H7 (cell line): ENCODE measurements at places on chromosomes 6 and 20. TPM values are rescaled to one million over a fixed set of nuclear protein-coding genes. Genes with fewer than 3 reads are reported as not detected.
A peak's percentile ranks its signal among the peaks of the same experiment; 100 is the strongest.

GRCh38 chr6:22394691-22395090 is 97.9 kb upstream of the PRL start:
- DNase-seq, result no peak

Gene RAET1L
- total RNA-seq, result not detected in 2 replicates

DNA sequence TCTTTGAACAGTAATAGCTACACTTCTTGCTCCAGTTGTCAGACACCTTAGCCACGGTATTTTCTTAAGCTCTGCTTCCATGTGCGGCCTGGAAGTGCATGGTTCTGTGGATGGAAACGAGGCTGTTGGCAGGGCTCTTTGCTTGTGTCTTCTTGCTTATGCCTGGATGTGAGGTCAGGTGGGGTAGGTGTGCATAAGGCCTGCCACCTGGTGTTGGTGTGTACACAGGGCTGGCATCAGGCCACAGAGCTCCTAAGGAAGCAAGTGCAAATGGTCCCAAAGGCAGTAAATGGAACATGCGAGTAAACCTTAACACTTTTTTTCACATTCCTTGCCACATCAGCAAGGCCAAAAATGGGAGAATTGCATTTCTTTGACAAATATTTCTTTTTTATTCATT is 158.1 kb upstream of the GMDS start:
- no peak for DNase-seq

Gene CRIP3
- total RNA-seq, result 20.1 and 28.1 TPM in 2 replicates

DNA sequence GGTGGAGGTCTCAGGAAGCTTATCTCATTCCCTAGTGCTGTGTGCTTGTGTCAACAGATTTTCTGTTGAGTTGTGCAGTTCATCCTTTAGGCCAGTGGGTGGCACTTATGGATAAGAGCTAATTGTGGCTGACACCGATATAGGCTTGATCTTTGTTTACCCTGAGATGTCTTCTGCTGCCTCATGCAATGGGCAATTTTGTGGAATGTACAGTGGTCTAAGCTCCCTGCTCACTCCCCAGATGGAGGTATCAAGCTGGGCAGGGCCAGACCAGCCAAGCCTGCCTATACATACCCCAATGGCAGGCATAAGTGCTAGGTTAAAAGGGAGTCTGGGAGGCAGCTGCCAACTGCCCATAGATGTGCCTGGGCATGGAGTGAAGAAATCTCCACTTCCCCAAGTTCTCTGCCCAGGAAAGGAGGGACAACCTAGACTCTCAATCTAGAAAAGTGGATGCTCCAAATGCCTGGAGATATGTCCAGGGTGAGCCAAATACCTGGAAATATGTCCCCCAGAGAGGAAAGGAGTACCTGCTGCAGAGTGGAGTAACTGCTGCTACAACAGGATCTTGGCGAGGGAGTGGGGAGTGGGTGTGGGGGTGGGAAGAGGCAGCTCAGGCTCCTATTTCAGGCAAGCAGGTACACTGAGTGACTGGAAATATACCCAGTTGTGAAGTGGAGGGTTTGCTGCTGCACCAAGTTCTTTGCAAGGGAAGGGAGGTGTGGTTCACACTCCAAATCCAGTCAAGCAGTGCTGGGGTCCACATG is 53.2 kb upstream of the ARG1 start:
- DNase-seq, result no peak

- no peak for DNase-seq
Observed at GRCh38 chr6:51468704-51469103, 618.7 kb downstream of the PKHD1 start.

GRCh38 chr6:148999501-148999900 is 252.7 kb downstream of the UST start:
- no peak for DNase-seq

DNA sequence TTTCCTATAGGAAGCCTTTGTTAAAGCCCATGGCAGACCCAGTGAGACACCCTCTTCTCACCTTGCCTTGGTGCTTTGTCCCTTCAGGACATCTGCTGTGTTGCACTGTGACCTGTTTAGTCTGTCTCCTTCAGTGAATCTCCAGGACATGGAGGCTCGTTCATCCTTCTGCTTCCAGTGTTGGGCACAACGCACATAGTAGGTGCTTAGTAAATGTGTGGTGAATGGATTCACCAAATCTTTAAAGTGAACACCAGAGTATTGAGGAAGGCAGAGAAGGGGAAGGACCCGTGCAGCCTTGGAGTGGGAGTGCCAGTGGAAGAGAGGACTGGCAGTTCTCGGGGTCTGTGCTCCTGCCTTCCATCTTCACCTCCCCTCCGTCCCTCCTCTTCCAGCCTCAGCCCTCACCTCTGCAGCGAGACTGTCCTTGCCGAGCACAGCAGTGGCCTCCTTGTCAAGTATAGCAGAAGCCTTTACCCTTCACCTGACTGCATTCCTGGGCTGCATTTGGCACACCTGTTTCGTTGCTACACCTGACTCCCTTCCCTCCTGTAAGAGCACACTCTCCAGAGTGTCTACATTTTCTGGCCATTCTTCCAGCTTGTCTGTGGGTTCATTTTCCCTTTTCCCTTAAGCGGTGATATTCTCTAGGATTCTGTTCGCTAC is 49.2 kb downstream of the ARID1B start:
- no peak for DNase-seq

- no peak for DNase-seq
Observed at GRCh38 chr20:9353916-9354276, 160.5 kb upstream of the LAMP5 start.

DNA sequence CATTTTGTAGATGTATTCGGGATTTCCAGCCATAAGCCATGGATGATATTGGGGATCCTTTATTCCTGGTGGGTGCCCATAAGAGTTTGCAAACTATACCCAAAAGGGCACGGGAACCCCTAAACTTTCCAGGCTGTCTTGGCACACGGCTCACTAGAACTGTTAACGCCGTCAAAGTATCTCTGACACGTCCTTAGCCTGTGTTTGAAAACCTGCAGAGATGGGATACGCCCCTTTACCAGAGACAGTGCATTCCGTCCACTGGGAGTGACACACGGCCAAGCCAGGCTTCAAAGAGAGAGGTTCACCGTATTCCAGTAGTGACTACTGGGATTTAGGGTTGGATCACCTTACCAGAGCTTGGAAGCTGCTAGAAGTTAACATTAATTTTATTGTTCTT is 95.0 kb downstream of the THBS2 start:
- peak; percentile 26 for DNase-seq

GRCh38 chr6:114140416-114140815 is 169.5 kb upstream of the HDAC2 start:
- DNase-seq, result no peak

GRCh38 chr6:30544666-30545272 is 11.5 kb downstream of the GNL1 start:
- peak; percentile 66 for DNase-seq

DNA sequence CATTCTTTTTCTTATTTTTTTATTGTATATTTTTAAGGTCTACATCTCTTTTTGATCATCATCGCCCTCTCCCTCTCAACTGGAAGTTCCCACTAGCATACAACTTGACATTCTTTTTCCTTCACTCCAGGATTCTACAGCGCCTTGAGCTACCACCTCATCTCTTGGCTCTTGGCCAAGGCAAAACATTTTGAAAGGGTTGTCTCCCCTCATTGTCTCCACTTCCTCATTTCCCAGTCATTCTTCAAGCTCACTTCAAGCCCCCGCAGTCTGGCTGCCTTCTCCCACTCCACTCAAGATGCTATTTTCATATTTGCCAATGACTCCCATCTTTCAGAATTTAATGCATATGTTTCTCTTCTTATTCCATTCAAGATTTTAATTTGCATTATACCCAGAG is 63.0 kb downstream of the OPN5 start:
- DNase-seq, result no peak

DNA sequence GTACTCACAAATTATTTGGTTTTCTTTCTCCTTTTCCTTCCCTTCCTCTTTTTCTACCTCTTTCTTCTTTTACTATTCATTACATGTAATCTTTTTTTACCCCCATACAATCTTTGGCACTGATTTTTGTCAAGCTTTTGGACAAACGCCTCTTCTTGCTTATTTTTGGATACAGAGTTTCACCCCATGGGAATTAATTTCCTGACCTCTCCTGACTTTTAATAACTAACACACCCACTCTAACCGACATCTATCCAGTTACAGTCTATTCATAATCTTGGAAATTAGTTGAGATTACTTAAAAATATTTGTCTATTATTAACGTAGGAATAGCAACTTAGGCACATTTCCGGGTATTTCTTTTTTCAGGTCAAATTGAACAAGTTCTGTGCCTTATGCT is 101.2 kb downstream of the HDGFL1 start:
- DNase-seq, result no peak

DNA sequence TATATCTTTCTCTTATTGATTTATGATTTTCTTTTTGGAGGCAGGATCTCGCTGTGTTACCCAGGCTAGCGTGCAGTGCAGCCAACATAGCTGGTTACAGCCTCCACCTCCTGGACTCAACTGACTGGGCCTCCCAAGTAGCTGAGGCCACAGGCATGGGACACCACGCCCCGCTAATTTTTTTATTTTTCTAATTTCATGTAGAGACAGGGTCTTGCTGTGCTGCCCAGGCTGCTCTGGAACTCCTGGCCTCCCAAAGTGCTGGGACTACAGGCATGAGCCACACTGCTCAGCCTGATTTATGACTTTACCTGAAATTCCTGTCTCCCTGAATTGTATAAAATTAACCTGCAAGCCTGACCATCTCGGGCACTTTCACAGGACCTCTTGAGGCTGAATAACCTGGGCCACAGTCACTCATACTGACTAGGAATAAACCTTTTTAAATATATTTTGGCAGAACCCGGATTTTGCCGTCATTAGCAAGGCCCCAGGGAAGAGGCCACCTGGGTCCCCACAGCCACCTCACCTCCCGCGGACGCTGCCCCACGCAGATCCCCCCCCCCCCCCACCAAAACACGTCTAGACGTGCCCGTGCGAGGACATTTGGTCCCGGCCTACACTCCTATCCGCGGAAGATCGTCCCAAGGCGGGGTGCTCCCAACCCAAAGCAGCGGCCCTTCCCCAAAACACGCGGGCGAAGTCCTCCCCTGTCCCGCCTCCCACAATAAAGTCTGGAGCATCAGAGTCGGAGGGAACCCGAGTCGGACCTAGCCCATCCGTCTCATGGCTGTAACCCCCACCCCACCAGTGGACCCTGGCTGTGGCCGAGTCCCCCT is 902 bp downstream of the ZNF337 start:
- DNase-seq, result peak; percentile 53

DNA sequence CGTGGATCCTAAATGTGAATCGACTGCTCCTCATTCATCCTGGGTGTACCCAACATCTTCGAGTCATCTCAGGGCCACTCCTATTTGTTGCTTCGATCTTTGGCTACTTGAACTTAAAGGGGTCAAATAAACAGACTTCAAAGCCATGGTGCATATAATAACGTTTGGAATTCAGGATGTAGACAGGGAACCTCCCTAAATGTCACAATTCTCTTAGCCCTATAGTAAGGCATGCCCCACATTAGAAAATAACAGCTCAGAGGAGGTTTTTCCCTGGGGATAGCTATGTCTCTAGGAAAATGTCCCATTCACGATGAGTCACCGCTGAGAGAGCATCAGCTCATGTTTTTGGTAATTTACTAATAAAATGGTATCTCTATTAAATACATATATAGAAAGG is 54.8 kb upstream of the BMP6 start:
- DNase-seq, result no peak

GRCh38 chr20:3580412-3580811 is 82.8 kb downstream of the GFRA4 start:
- peak; percentile 34 for DNase-seq

DNA sequence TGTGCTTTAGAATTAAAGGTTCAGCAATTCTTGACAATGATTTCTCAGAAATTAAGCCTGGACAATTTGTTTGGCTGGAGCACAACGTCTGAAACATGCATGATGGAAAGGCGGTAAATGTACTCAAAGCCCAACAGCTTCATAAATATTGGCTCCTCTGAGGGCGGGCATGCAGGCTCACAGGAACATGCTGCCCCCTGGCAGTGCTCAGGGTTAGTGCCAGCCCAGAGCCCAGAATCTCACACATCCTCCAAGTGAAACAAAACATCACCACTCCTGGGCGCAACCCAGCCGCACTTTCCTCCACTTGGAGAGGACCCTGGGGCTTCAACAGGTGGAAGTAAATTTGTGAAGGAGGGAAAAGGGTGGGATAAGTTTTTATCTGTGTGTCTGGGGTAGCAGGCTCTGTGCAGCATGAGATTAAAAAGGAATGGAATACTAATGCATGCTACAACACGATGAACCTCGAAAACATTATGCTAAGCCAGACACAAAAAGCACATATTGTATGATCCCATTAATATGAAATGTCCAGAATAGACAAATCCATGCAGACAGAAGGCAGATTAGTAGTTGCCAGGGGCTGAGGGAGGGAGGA is 54.1 kb upstream of the PTPRT start:
- peak; percentile 65 for DNase-seq

DNA sequence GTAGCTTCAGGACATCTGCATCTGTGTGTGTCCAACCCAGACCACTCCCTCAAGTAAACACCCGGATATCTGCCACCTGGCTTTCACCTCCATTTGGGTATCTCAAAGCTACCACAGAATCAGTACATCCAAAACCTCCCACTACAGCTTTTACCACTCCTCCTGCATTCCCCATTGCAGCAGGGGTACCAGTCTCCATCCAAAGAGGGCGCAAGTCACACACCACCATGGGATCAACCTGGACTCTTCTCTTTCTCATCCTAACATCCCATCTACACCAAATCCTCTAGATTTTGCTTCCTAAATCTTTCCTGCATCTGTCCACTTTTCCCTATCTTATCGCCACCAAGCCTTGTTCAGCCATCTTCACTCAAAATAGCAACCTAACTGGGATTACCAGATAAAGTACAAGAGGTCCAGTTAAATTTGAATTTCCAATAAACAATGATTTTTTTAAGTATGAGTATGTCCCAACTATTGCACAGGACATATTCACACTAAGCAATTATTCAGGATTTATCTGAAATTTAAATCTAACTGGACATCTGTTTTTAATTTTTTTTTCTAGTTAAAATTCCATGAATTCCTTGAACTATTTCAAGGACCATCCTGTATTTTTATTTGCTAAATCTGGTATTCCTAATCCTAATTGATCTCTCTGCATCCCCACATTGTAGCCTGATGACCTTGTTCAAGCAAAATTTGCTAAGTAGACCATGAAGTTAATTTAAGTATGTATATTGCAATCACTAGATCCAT is 164.3 kb upstream of the MLN start:
- DNase-seq, result peak; percentile 83

DNA sequence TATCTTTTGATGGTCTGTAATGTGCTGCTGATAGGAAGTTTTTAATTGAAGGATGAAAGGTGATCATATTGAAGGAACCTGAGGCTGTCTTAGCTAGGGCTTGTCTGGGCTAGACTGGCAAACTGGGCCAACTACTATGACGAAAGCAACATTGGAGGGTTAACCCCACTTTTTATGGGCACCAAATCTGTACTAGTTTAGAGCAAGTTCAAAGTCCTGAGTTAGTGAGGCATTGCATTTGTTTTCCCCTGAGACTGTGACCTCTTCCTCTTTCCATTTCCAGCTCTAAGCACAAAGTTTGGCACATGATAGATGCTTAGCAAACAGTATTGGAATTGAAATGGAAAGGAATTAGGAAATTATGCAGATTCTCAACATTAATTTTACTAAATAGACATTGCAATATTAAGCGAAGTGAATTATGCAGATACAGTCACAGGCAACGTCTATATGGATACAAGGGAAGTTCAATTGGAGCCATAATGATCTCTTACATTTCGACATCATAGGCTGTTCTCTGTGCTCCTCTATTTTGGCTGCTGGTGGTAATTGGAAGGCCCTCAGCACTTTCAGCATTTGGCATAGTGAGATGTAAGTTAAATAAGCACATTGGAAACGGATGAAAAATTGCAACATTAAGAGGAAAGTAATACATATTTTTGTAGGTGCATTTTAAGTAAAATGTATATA is 22.2 kb downstream of the CEP57L1 start:
- no peak for DNase-seq
